Fibroblast of the aortic adventitia (primary cell): ENCODE measurements at places on chromosomes 1 and 21. TPM values are rescaled to one million over a fixed set of nuclear protein-coding genes. Genes with fewer than 3 reads are reported as not detected.

The ZNF695 gene
- total RNA-seq: 0.82 and 1.4 TPM in 2 replicates

The KRTAP12-2 gene
- total RNA-seq: not detected in 2 replicates

The RXRG gene
- total RNA-seq: not detected in 2 replicates

The FAM72A gene
- total RNA-seq: 2.9 and 4.8 TPM in 2 replicates

The DFFA gene
- total RNA-seq: 23.1 and 36.6 TPM in 2 replicates

The PTPRC gene
- 0.09 TPM in 1 of 2 replicates, not detected in the other for total RNA-seq

The GPR157 gene
- 1.6 and 2.2 TPM in 2 replicates for total RNA-seq

The LCE2C gene
- not detected in 2 replicates for total RNA-seq

The FAAH gene
- 0.18 and 0.65 TPM in 2 replicates for total RNA-seq

- no peak for DNase-seq
Observed at GRCh38 chr1:227003165-227003564, 63.1 kb downstream of the COQ8A start.

GRCh38 chr1:177183836-177184235 is 13.1 kb downstream of the BRINP2 start:
- no peak for DNase-seq

DNA sequence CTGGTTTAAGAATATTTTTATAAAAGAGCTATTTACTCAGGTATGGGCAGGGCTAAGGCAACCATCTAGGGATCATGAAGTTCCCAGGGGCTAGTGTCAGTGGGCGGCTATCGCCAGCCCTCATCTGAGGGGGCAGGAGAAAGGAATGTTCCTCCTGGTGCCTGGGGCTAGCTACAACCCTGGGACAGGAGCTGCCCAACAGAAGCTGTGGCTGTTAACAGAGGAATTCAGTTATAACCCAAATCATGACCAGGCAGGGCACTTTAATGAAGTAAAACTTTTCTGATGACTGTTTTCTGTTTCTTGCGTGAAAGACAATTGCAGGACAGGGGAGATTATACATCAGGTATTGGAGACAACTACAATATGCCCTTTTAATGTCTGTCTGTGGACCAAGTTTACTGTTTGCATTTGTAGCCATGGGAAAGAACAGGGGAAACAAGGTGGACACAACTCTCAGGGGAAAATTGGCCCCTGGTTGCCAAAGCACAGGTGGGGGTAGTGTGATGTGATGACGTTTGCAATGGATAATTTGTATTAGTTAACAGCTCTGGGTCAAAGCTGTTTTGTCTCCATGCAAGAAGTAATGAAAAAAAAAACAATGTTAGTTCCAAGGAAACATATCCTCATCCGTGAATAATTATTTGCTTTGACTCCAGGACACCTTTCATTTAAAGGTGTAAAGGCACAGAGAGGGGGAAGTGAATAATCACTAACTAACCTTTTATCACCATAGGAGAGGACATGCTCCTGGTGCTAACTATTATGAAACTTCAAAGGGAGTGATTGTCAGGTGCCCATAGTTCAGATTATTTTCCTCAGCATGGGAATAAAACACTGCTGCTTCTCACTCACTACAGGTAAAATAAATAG is 105.2 kb downstream of the TSEN15 start:
- no peak for DNase-seq

GRCh38 chr1:184218458-184219075 is 167.0 kb downstream of the TSEN15 start:
- DNase-seq: no peak

GRCh38 chr1:78408810-78409209 is 82.0 kb upstream of the PTGFR start:
- DNase-seq: peak; percentile 71

DNA sequence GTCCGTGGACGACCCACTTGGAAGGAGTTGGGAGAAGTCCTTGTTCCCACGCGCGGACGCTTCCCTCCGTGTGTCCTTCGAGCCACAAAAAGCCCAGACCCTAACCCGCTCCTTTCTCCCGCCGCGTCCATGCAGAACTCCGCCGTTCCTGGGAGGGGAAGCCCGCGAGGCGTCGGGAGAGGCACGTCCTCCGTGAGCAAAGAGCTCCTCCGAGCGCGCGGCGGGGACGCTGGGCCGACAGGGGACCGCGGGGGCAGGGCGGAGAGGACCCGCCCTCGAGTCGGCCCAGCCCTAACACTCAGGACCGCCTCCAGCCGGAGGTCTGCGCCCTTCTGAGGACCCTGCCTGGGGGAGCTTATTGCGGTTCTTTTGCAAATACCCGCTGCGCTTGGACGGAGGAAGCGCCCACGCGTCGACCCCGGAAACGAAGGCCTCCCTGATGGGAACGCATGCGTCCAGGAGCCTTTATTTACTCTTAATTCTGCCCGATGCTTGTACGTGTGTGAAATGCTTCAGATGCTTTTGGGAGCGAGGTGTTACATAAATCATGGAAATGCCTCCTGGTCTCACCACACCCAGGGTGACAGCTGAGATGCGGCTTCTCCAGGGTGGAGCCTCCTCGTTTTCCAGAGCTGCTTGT is 32.4 kb downstream of the PRMT2 start:
- peak; percentile 31 for DNase-seq

DNA sequence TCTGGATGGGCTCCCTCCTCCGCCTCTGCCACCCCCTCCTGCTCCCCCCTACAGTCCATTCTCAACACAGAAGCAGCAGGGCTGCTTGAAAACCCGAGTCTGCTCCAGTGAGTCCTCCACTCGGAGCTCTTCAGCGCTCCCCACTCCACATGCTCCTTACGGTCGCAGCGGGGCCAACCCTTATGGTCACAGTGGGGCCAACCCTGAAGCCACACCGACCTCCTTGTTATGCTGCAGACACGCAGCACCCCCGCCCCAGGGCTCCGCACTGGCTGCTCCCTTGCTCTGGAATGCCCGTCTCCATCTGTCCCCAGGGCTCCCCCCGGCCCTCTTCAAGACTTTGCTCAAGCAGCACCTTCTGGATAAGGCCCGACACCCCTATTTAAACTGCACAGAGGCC is 22.6 kb downstream of the GPR157 start:
- DNase-seq: no peak

GRCh38 chr1:220841293-220841692 is 38.0 kb upstream of the HLX start:
- DNase-seq: no peak

- no peak for DNase-seq
Observed at GRCh38 chr1:60427701-60428100, 354.1 kb upstream of the C1orf87 start.

GRCh38 chr1:232834066-232834465 is 28.9 kb downstream of the MAP10 start:
- DNase-seq: no peak

GRCh38 chr1:206419783-206420182 is 50.5 kb upstream of the IKBKE start:
- DNase-seq: peak; percentile 71

- no peak for DNase-seq
Observed at GRCh38 chr1:180243517-180244221, 13.6 kb downstream of the LHX4 start.

- DNase-seq: peak; percentile 92
Observed at GRCh38 chr1:179754041-179754624, 11.0 kb downstream of the FAM163A start.

- peak; percentile 89 for DNase-seq
Observed at GRCh38 chr1:56098946-56099345, 480.4 kb downstream of the PLPP3 start.

GRCh38 chr1:109733236-109733870 is 7.5 kb downstream of the GSTM3 start:
- no peak for DNase-seq

DNA sequence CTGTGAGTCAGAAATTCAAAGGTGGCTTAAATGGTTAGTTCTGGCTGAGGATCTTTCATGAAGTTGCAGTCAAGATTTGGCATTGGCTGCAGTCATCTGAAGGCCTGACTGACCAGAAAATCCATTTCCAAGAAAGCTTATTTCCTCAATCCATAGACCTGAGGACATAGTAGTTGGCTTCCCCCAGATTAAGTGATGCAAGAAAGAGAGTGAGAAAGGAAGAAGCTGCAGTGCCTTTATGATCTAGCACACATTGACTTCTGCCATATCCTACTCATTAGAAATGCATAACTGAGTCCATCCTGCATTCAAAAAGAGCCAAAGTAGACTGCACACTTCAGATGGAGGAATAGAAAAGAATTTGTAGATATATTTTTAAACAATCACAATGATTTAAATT is 222.6 kb downstream of the COL24A1 start:
- DNase-seq: peak; percentile 59

- DNase-seq: no peak
Observed at GRCh38 chr1:161357073-161357472, 10.6 kb downstream of the CFAP126 start.

GRCh38 chr1:193111641-193112090 is 6.5 kb upstream of the GLRX2 start:
- peak; percentile 89 for DNase-seq

DNA sequence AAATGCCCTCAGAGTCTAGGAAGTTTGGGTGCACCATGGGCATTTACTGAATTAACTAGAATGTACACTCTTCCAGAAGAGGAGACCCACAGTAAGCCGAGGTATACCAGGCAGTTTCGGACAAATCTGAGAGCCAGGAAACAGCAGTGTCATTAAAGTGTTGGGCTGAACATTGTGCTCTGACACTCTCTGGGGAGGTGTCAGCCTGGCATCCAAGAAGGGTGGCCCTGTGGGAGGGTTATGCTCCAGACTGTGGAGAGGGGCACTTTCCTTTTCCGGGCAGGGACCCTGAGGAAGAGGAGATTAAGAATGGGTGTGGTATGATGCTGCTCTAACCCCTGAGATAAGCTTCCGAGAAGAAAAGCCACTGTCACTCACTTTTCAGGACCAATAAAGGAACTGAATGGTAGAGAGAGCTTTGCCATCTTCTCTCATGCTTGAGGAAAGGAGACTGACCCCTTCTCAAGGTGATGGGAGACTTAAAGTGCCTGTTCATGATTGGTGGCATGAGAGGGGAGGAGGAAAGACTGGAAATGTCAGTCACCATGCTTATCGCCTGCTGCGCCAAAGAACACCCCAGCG is 98.2 kb downstream of the UCK2 start:
- DNase-seq: no peak

DNA sequence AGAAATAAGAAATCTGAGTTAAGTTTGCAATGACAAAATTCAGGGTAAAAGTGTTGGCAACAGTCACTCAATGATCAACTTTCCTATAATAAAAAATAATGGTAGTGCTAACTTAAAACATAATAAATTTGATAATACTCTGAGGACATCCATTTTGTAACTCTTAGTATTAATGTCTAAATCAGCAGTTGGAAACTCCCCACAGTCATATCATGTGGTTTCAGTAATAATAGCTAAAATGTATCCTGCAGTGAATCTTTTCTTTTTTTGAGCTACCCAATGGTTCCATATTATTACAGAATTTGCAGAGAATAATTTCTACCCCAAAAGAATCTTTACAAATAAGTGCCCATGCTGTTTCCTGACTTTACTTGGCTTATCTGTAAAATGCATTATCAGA is 286.7 kb downstream of the PTPRC start:
- no peak for DNase-seq

DNA sequence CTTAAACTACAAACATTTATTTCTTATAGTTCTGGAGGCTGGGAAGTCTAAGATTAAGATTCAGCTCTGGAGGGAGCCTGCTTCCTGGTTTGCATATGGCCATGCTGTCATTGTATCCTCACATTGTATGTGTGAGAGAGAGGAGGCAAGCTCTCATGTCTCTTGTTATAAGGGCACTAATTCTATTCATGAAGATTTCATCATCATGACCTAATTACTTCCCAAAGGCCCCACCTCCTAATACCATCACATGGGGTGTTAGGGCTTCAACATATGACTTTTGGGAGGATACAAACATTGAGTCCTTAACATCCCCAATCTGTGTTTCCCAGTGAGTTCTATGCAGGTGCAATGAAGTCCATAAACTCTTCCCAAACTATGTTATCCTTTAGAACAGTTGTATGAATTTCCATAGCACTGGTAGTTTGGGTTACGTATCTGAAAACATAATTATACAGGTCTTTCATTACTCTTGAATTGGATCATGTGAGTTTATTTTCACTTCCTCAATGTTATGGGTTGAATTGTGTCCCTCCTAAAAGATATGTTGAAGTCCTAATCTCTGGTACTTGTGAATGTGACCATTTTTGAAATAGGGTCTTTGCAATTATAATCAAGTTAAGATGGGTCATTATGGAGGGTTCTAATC is 124.2 kb downstream of the RUNX1 start:
- DNase-seq: no peak

- DNase-seq: no peak
Observed at GRCh38 chr1:23694371-23694770, 2.8 kb downstream of the RPL11 start.

GRCh38 chr21:43278359-43278758 is 109.6 kb downstream of the CRYAA start:
- DNase-seq: no peak

GRCh38 chr1:230333590-230334446 is 92.3 kb downstream of the PGBD5 start:
- DNase-seq: no peak

DNA sequence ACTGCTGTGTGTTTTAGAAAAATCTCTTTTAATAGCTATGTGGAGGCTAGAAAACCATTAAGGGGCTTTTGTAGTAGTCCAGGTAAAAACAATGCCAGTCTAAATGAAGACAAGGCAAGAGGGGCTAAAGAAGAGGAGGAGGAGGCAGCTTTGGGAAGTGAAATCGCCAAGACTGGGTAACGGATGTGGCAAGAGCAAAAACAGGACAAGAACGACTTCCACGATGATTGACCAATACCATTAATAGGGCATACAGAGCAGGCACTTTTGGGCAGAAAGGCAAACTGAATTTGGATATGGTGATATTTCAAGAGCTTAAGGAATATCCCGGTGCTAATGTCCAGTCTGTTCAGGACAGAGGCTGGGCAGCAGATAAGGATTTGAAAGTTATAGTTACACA is 22.0 kb downstream of the COA6 start:
- DNase-seq: no peak

GRCh38 chr1:15810073-15810472 is 2.6 kb upstream of the UQCRHL start:
- DNase-seq: peak; percentile 64

GRCh38 chr1:243849421-243850201 is 432 bp downstream of the AKT3 start:
- no peak for DNase-seq

DNA sequence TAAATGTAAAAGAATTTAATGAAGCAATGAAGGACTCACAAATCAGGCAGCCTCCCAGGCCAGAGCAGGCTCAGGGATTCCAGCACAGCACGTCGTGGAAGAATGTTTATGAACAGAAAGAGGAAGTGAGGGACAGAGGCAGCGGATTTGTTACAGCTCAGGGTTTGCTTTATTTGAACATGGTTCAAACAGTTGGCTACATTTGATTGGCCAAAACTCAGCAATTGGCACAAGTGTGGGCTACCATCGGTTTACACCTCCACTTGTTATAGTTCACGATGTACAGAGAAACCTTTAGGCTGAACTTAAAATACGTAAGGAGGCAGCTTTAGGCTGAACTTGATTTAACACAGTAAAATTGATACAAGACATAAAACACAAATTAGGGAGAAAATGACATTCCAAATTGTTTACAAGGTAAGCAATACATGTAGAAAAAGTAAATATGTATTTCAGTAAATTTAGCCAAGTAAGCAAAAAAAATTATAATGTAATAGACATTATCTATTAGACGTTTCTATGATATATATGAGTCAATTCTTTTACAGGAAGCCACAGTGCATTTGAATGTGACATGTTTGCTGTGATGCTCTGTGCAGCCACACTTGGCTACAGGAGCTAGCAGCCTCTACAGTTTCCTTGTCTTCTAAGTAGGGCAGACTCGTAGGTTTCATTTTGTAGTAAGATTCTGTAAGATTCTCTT is 126.5 kb downstream of the ADSS2 start:
- DNase-seq: peak; percentile 37

- peak; percentile 33 for DNase-seq
Observed at GRCh38 chr1:78038491-78038939, 7.3 kb upstream of the GIPC2 start.
